ENCODE measurements at places on chromosomes 2 and 18. TPM values are rescaled to one million over a fixed set of nuclear protein-coding genes. Genes with fewer than 3 reads are reported as not detected.

The VIT gene
- 34.0 TPM for total RNA-seq

The UGT1A3 gene
- not detected for total RNA-seq

The DSG3 gene
- not detected for total RNA-seq

The WNT10A gene
- 0.30 TPM for total RNA-seq

The KYNU gene
- total RNA-seq = 11.3 TPM

The IL1RL2 gene
- not detected for total RNA-seq

The ASB3 gene
- total RNA-seq = 31.8 TPM

The TRIM43 gene
- total RNA-seq = not detected

The MDH1B gene
- 1.2 TPM for total RNA-seq

The C2orf66 gene
- total RNA-seq = not detected

The CD28 gene
- total RNA-seq = not detected

The ZNF892 gene
- total RNA-seq = 2.7 TPM
